Right kidney (tissue), 9 donors: ENCODE measurements at places on chromosomes 7 and 10.

- no peak for DNase-seq
These were observed 35.8 kb downstream of the DDIT4 start for GRCh38 chr10:72309290-72310240.

- no peak for DNase-seq
These were observed 22.3 kb downstream of the MDFIC start for GRCh38 chr7:114943953-114944744.

DNA sequence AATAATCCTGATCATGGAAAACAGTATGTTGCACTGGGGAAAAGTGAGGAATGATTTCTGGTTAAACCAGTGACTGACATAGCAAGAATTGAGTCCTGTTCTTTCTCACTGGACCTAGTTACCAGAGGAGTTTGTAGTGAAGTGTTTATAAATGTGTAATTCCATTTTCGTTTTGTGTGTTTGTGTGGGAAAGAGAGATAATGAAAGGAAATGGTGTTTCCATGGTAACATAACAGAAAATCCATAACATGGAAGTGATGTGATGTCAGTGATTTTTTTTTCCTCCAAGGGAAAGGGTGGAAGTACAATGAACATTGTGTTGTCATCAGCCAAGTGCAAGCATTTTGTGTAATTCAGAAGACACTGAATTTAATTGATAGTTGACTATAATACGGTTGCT is 283.9 kb downstream of the PLXDC2 start:
- DNase-seq: no peak

- no peak for DNase-seq
These were observed 103.2 kb upstream of the GJD4 start for GRCh38 chr10:35501923-35502322.

- no peak for DNase-seq
These were observed 3.0 kb upstream of the PILRA start for GRCh38 chr7:100370303-100370702.

GRCh38 chr10:61733358-61733940 is 70.7 kb downstream of the CABCOCO1 start:
- DNase-seq: no peak
